Stimulated activated CD4-positive, alpha-beta T cell treated with anti-CD3 and anti-CD28 coated beads, TNF-alpha, amount 100 ng/mL, for 48 hours (primary cell): ENCODE measurements at places on chromosomes 5 and 9.

GRCh38 chr5:23157169-23157568 is 304.0 kb upstream of the CDH12 start:
- no peak for DNase-seq

GRCh38 chr5:170700503-170700902 is 83.0 kb upstream of the GABRP start:
- no peak for DNase-seq

- no peak for DNase-seq
These were observed 302.2 kb downstream of the ZNF608 start for GRCh38 chr5:124444147-124444775.

DNA sequence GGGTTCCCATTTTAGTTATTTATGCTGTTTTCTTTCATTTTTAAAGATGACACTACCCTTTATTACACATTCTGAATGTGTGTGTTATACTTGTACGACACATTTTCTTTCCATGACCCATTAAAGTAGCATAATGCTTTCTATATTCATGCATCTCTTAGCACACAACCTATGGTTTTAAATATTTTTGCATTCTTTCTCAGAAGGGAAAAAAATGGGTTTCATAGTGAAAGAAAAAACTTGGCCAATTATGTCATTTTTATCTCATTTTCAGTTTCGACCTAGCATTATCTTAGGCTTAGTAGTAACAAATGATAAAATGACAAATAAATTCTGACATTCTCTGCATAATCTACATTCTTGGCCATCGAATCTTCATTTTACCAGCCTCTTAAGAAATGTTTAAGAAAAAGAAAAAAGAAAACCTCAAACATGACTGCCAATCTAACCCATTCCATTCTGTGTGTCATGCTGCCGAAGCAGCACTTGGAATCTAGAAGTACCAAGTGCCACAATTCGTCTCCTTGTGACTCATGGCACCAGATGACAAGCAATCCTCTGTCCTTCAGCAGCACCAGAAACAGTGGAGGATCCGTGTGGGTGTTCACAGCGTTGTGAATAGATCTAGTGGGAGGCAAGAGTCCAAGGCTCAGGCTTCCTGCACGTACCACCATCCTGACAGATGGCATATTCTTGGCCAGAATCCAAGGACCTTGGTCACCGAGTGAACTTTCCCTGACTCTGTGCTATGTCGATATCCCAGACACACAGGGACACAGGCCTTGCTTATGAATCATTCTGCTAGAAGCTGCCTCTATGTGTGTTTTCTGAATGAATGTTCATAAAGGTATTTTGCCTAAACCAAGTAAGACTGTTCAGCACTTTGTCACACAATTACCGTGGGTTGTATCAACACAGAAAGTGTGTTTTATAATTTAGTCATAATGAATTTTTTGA is 502.7 kb downstream of the NR2F1-AS1 start:
- no peak for DNase-seq

DNA sequence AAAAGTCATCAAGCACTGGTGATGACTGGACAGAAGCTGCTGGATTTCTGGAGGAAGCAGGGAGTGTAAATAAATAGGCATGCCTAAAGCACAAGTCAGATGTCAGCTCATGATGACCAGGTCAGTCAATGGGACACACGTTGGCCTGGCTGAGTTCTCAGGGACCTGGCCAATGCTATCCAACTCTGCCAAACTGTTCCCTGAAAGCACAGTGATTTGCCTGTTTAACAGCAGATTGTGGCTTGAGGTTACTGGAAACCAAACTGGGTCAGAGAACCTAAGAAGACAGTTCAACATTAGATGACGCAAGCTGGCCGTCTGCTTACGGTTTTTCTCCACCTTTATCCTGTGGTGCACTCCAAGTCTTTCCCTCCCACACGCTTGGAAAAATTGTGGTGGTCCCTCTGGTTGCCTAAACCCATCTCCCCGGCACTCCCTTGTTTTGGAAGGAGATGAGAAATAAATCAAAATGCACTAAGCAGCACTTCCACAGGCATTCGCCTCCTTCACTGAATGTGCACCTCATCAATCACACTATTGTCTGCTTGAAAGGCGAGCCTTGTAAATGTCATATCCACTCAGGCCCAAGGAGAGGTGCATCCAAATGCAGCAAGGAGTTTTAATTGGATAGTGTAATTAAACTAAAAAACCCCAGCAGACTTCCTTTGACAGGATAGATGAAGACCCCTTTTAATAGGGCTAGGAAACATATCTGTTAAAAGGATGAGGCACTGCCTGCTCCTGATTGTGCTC is 199.4 kb downstream of the GAPVD1 start:
- DNase-seq: no peak

- DNase-seq: no peak
These were observed 158.8 kb downstream of the FGF18 start for GRCh38 chr5:171578049-171578828.

GRCh38 chr9:108003526-108003925 is 514.0 kb upstream of the KLF4 start:
- DNase-seq: no peak

GRCh38 chr5:114319236-114319635 is 42.6 kb upstream of the KCNN2 start:
- no peak for DNase-seq

GRCh38 chr9:99807276-99807852 is 14.3 kb upstream of the NR4A3 start:
- DNase-seq: peak; percentile 52

DNA sequence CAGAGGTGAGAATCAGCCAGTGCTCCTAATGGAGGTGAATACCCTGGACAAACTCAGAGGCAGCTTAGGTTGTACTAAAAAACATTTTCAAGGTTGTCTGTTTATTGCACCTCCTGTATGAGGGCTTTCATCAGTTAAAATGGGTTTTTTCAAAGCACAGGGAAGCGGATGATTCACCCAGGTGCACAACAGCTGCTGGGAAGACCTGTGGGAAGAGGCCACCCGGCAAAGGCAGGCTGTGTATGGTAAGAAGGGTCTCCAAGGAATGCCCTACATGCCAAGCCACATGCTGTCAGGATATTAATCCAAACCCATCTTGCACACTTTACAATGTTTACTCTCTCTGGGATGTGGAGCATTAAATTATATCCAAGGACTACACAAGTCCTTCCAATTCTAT is 14.7 kb downstream of the SIL1 start:
- DNase-seq: no peak

- no peak for DNase-seq
These were observed 54.5 kb downstream of the ZNF366 start for GRCh38 chr5:72452515-72453245.

GRCh38 chr5:162721125-162721524 is 653.6 kb downstream of the GABRG2 start:
- DNase-seq: no peak

- DNase-seq: no peak
These were observed 114.6 kb downstream of the C5orf15 start for GRCh38 chr5:133853646-133854365.

DNA sequence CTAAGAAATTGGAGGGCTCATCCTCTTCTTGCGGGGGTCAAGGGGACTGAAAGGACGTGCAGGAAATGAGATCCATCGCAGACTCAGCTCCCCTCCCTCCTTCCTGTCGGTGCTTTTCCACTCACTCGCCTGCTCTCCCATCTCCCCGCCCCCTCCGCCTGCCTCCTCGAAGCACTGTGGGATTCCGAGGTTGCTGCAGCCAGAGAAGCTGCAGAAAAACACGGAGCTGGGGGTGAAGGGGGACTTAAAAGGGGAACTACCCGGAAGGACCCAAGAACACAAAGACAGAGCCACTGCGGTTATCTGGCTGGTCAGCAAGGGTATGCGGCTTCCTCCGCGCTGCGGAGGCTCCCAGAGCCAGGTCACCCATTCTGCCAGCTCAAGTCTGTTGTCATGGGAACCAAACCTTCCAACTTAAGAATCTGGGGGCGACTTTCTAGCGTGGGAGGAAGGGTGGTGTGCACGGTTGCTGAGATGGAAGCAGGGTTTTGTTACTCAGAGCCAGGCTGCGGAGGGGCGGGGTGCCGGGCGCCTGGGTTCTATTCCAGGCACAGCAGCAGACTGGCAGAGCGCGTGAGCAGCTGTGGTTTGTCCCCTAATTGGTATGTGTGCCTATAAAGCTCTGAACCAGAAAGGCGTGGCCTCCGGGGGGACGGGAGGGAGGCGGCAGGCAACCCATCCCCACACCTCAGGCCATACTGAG is 24.9 kb downstream of the PCDHGC5 start:
- peak; percentile 60 for DNase-seq

DNA sequence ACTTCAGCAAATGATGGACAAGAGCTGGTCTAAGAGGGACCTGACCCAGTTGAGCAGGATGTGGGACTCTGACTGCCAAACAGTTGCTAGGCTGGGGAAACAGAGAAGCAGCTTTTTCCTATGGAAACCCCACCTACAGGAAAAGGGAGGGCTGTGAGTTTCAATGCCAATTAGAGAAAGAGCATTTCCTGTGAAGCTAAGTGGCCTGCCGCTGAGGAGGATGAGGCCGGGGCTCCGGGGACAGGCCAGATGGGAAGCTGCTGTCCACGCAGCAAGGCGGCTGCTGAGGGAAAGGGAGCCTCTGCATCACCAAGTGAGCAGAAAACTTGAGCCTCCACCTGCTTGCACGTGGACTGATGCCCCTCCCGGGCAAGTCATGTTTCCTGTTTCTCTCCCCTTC is at the start of gene PCDH12:
Gene PCDH12, minus strand, starts transcription at position 90 of the 400 bp plus-strand sequence. CDS start 351 bp downstream, outside the sequence.
- no peak for DNase-seq

DNA sequence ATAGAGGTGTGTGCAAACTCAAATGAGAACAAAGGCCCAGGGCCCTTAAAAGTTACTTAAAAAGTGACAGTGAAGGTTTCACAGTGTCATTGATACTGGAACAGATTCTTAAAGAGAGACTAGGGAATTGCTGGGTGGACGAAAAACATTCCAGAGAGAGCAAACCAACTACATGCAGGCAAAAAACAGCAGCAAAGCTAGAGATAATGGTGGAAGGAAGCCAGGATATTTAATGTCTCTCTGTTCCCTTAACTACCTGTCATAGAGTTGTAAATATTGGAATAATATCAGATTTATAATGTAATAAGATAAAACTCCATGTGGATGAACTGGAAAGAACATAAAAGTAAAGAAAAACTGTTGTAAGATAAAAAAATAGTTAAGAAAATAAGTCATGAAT is 508.6 kb downstream of the TAF11L14 start:
- DNase-seq: no peak

GRCh38 chr5:170623576-170624181 is 119.9 kb downstream of the KCNIP1 start:
- peak; percentile 13 for DNase-seq

DNA sequence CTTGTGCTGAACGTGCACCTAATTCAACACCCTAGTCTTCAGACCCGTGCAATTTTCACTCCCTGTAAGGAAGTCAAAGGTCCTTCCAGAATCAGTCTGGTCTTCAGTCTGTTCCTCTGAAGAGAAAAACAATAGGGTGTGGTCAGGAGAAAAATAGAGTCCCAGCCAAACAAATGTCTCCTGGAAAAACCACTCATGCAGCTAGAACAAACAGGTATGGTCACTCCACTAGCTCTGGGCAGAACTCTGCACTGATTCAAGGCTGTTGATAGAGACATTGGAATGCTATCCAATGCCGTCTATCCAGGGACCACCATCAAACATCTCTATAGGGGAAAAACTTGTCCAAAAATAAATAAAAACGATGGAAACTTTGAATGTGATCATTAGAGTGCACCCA is 81.8 kb upstream of the MAP3K1 start:
- no peak for DNase-seq

- no peak for DNase-seq
These were observed 70.9 kb downstream of the PKD2L2 start for GRCh38 chr5:137960141-137960540.

GRCh38 chr5:171291371-171291770 is 17.7 kb upstream of the TLX3 start:
- DNase-seq: no peak

DNA sequence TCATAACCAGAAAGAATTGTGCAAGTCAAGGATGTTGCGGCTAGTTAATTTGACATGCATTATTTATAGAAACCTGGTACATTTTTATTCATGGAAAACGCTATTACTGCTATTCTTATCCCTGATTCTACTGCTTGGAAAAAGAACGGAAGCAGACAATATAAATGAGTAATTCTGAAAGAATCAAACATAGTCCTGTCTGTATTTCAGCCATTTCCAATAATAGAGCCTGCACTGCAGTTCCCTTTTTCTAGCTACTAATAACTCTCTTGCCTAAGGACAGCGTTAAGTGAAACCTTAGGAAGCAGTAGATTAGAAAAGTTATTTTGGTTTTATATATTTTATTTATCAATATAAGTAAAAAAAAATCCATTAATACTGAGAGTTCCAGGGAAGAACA is 414.9 kb downstream of the CYLC2 start:
- DNase-seq: no peak

DNA sequence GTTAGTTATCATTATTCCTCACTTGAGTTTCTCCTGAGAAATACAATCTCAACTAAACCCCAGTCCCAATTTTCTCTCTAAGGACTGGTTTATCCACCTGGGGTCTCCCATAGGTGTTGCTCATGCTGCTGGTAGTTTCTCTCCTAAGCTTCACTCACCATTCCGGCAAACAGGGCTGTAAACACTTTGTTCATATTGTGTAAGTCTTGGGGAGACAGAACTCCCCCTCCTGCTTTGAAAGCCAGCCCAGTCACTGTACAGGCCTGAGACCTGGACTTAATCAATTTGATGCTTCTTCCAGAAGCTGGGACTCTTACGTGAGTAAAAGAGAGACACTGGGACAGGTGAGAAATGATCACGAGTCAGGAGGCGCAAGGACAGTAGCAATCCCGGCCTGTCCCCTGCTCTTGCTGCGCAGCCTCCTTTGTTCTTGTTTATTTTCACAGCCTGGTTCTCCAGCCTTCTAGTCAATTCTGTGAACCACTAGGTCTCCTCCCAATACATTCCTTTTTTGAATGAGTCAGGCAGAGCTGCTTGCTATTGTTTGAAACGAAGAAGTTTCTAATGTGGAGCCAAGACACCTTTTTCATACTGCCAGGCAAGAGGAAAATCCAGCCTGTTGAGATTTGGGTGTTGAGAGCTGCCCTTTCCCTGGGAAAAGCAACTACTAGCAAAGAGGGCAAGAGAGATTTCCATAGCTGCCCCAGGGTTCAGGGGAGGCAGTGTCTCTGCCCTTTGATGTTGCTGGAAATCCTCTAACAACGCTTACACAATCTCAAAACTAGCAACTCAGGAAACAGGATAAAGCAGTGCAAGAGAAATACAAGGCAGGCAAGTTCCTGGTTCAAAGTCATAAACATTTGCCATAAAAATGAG is 9.2 kb upstream of the SHROOM1 start:
- no peak for DNase-seq

GRCh38 chr5:112238473-112238872 is 180.6 kb downstream of the EPB41L4A start:
- no peak for DNase-seq

- DNase-seq: no peak
These were observed 157.5 kb downstream of the COMMD10 start for GRCh38 chr5:116242343-116242742.

GRCh38 chr5:36590513-36591286 is 15.7 kb upstream of the SLC1A3 start:
- DNase-seq: no peak

GRCh38 chr9:79902825-79903600 is 331.2 kb downstream of the TLE4 start:
- no peak for DNase-seq

GRCh38 chr9:137454145-137454596 is 5.0 kb downstream of the NSMF start:
- peak; percentile 61 for DNase-seq
